Dorsolateral prefrontal cortex (tissue), 122 donors: ENCODE measurements at places on chromosomes 6 and 20.
A peak's percentile ranks its signal among the peaks of the same experiment; 100 is the strongest.

GRCh38 chr6:40922281-40922680 is 116.7 kb downstream of the UNC5CL start:
- DNase-seq, result no peak

- DNase-seq, result no peak
Observed at GRCh38 chr20:43971267-43971666, 56.6 kb downstream of the TOX2 start.

DNA sequence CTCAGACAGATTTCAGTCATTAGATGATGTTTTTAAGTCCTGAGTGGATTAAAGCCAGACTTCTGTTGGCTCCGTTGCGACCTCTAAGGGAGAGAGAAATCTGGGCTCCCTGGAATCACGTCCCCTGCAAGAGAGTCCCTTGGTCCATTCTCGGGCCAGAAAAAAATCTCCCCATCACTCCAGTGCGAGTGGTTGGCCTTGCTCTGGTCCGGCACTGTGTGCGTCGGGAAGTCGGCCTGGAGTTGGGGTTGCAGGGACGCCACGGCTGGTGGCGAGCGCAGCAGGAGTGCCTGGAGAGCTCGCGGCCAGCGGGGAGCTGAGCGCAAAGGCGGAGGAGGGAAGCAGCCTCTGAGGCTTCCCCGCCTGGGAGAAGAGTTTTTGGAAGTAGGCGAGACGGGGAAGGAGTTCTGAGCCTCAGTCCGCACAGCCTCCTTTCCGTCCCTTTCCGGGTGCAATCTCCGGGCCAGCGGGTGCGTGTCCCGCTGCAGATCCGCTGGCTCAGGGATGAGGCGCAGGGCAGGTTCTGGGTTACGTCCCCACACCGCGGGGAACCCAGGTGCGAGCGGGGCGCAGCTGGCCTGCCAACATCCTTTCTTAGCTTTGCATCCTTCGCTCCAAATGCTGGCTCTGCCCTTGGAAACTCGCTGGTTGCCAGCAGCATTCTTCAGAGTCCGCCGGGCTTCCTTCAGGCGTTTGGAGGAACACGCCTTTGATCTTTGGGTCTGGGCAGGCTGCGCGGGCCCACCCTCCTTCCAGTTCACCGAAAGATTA is 6.8 kb downstream of the TCF21 start:
- DNase-seq, result no peak

- DNase-seq, result no peak
Observed at GRCh38 chr20:13984211-13984610, 6.2 kb downstream of the SEL1L2 start.

GRCh38 chr6:159443417-159443920 is 249.6 kb downstream of the SOD2 start:
- no peak for DNase-seq

- no peak for DNase-seq
Observed at GRCh38 chr20:50233325-50234212, 42.9 kb downstream of the CEBPB start.

GRCh38 chr6:41942067-41942851 is 651 bp upstream of the CCND3 start:
- DNase-seq, result no peak

- no peak for DNase-seq
Observed at GRCh38 chr6:75244063-75244584, 523 bp upstream of the COX7A2 start.

GRCh38 chr6:107991061-107991460 is 33.1 kb upstream of the SEC63 start:
- no peak for DNase-seq

DNA sequence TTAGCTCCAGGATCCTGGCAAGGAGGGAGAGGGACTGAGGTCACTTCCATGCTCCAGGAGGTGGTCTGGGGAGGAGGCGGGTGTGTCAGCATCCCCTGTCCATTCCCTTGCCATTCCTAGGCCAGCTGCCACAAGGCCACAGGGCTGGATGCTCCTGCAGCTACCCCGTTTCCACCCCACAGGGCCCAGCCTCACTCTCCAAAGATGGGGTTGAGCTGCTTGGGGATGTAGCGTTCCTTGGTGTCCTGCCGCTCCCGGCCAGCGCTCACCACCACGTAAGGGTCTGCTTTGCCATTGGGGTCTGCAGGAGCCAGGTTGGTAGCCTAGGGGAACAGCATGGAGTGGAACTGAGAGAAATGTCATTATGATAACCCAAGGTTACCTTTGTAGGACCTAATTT is 23.0 kb downstream of the ERGIC3 start:
- no peak for DNase-seq

GRCh38 chr6:138157986-138158638 is 3.6 kb upstream of the ARFGEF3 start:
- no peak for DNase-seq

DNA sequence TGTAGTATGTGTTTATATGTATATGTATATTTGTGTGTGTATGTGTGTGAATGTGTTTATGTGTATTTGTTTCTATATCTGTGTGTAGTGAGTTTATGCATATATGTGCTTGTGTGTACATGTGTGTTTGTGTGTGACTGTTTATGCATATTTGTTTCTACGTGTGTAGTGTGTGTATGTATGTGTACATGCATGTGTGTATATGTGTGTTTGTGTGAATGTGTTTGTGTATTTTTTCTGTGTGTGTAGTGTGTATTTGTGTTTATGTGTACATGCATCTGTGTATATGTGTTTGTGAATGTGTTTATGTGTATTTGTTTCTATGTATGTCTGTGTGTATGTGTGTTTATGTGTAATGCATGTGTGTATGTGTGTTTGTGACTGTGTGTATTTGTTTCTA is 12.1 kb upstream of the SMOC2 start:
- no peak for DNase-seq

DNA sequence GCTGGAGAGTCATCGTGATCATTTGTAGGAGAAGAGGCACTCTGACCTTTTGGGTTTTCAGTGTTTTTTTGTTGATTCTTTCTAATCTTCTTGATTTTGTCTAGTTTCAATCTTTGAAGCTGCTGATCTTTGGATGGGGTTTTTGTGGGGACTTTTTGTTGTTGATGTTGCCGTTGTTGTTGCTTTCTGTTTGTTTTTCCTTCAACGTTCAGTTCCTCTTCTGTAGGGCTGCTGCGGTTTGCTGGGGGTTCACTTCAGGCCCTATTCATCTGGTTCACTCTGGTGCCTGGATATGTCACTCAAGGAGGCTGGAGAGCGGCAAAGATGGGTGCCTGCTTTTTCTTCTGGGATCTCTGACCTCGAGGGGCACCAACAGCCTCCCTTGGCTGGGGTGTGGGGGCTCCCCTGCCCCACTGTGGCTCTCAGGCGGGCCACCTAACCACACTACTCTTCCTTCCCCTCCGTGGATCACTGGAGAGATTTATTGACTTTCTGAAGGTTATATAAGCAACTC is 21.5 kb upstream of the TMEM244 start:
- DNase-seq, result no peak

GRCh38 chr6:146938266-146938665 is 266.0 kb upstream of the STXBP5 start:
- DNase-seq, result no peak

GRCh38 chr6:162032620-162033019 is 694.9 kb downstream of the PRKN start:
- DNase-seq, result no peak

GRCh38 chr6:38482466-38482865 is 157.3 kb downstream of the BTBD9 start:
- DNase-seq, result no peak

DNA sequence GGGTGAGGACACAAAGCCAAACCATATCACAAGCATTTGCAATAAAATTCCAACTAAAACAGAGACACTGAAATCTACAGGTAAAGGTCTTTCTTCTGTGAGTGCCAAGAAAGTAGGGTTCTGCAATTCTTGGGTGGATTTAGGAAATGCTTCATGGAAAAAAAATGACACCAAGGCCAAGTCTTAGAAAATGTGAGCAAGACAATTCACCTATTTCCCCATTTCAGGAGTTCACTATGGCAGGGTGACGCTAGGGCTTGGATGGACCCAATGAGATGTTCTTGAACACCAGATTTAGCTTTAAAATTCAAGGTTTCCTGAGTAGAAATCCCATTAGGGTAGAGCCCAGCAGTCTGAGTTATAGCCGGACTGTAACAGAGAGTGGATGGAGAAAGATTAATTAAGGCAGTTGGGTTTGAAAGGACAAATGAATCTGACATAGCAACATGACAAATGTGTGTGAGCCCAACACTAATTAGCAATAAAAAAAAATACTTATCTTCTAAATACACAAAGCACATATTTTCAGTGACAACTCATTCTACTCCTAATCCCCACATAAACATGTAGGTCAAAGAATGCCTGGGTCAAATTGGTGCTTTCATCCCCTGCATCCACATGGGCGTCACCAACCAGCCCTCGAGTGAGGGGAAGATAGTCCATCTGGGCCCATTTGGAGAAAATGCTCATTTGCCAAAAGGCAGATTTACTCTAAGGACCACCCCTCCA is 180.4 kb upstream of the JARID2 start:
- no peak for DNase-seq

- DNase-seq, result peak; percentile 73
Observed at GRCh38 chr6:151240791-151241642, 1.2 kb downstream of the AKAP12 start.

DNA sequence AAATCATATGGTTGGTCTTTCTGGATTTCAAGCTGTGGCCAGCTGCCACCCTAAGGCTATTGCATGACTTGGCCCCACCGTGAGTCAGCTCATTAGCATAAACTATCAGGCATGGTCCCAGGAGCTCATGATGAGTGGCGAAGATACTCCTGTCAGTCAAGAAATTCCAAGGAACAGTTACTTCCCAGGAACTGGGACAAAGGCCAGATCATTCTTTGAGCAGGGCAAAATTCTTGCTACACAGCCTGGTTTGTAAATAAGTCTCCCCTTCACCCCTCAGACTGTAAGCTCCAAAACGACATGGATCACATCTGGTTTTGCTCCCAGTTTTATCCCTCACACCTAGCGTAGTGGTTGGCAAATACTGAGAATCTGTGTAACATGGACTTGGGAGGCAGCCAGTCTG is 33.0 kb upstream of the KIAA1586 start:
- DNase-seq, result no peak

DNA sequence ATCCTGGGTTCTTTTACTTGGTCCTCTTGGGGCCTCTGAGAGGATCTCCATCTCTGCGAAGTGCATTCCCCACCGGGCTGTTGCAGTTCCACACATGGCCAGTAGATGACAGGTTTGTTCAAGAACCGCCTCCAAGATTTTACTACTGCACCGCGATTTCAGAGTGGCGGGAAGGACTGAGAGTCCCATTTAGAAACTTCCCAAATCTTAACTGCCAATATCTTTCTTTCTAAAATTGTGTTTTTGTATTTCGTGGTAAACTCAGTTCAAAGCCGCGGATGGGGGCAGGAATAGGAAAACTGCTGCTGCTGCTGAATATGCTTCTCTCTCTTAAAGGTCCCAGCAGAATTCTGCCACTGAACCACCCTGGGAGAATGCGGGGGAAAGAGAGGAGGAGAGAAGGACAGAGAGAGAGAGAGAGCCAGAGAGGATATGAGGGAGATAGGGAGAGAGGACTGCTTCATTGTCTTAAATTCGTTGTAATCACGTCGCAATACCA is 8.6 kb upstream of the BTNL2 start:
- peak; percentile 59 for DNase-seq

DNA sequence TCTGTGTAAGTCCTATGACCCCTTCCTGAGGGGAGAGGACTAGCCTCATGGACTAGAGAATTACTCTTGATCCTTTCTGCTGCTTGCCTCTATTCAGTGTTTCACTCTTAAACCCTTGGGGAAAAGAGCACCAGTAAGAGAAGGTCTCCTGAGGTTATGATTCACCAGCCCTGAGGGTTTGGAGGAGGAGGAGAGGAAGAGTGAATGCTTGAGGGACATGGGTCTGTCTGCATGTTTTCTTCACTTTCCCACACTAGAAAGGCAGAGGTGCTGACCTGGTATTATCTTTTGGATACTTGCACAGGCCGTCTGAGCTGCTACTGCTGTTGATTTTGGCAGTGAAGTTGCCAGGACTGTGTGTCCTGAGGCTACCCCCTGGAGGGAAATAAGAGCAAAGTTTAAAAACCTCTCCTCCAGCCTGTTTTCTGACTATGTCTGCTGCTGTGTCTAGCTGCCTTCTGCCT is 78.3 kb downstream of the CD109 start:
- DNase-seq, result no peak

- DNase-seq, result no peak
Observed at GRCh38 chr6:20437639-20438038, 36.0 kb downstream of the E2F3 start.

- no peak for DNase-seq
Observed at GRCh38 chr20:57579898-57580447, 19.1 kb downstream of the PCK1 start.

GRCh38 chr20:9635750-9636149 is 121.4 kb downstream of the LAMP5 start:
- no peak for DNase-seq

GRCh38 chr6:65052626-65053025 is 654.4 kb downstream of the EYS start:
- DNase-seq, result no peak

GRCh38 chr6:30213957-30214656 is 901 bp upstream of the TRIM26 start:
- DNase-seq, result peak; percentile 84

GRCh38 chr20:56855708-56856107 is 226.6 kb downstream of the TFAP2C start:
- DNase-seq, result no peak

DNA sequence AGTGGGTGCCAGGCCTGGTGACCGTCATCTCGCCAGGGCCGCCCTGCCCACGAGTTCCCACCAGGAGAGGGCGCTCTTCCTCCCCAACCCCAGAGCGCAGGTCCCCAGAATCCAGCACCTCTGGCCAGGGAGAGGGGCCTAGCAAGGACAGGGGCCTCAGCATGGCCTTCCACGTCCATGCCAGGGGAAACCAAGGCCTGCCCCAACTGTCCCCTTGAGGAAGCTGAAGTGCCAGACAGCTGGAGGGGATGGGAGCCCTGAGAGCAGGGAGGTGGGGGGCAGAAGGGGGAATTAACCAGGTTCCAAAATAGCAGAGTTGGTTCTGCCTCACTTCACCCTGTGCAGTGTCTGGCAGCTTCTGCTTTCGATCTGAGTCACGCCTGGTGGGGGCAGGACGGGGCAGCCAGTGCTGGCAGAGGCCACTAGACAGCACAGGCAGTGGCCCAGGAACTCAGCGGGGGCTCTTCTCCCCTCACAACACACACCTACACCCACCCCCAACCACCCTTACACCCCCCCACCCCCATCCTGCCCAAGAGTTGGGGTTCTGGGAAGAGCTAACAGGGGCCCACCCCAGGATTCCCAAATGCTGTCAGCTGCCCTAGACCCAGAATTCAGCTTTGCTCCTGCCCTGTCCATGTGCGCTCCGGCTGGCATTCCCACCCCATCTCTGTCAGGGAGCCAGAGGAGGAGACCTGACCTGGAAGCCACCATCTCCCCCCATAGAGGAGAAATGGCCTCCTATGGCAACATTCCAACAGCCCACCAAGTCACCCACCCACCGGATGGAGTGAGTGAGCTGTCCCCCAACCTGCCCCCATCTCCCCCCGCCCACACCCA is 29.2 kb downstream of the TFEB start:
- peak; percentile 82 for DNase-seq

GRCh38 chr6:2940010-2940850 is 31.1 kb downstream of the SERPINB6 start:
- DNase-seq, result no peak

- no peak for DNase-seq
Observed at GRCh38 chr6:13638626-13639025, 23.5 kb downstream of the NOL7 start.
